Right cardiac atrium (tissue), 5 donors: ENCODE measurements at places on chromosomes 11 and 22.

GRCh38 chr11:2536440-2536989 is 91.7 kb downstream of the KCNQ1 start:
- DNase-seq: peak; percentile 30

DNA sequence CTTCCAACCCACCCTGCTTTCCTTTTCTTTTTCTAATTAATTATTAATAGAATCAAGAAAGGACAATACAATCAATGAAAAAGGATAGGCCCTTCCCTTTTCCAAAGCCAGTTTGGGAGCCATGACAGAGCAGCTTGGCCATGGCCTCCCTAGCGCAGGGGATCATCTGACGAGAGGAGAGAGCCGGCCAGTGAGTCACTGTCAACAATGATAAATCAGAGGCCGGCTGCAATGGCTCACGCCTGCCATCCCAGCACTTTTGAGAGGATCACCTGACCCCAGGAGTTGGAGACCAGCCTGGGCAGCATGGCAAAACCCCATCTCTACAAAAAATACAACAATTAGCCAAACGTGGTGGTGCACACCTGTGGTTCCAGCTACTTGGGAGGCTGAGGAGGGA is 27.5 kb upstream of the KRTAP5-7 start:
- no peak for DNase-seq

DNA sequence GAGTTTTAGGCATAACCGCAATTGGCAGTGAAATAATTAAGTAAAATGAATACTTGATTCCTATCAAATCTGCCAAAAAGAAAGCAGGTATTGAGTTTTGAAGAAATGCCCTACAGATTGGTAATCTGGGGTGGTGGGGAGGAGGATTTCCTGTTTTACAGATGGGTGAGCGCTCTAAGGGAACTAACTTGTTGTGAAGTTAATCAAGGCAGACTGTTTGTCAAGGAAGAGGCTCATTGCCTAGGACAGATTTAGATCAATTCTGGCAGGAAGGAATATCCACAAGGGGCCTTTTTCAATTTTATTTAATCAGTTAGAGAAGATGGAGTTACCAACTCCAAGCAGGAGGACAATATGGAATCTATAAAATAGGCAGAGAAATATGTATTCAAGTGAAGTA is 271.5 kb upstream of the CCDC90B start:
- DNase-seq: no peak

DNA sequence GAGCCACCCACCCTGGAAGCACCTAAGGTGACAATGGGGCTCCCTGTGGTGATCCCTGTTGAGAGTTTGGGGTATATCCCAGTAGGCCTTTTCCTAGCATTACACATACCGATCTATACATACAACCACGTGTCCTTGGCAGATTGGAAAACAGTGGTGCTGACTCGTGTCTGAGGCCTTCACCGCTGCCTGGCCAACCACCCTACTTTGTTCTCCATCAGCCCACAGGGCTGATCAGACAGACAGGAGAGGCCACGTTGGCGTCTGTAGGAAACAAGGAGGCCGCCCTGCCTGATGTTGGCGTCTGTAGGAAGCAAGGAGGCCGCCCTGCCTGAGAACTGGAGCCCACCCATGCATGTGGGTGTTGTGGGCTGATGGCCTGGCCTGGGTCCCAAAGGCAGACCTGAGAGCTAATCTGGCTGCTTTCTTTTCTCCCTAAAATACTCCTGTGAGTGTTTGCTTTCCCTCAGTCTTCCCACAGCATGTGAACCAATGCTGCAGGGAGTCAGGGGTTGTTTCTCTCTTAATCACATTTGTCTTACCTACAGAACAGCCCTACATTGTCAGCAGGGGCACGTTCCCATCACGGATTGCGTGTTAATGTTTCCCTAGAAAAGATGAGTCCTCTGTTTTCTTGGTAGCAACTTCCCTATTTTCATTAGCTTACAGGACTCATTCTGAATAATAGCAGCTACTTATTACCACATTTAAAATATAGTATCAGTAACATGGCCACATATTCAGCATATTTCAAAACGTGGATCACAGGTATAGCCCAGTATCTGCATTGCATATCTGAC is 57.2 kb downstream of the SBF1 start:
- peak; percentile 26 for DNase-seq

GRCh38 chr11:118560806-118561205 is 4.9 kb downstream of the IFT46 start:
- DNase-seq: no peak
